ENCODE measurements at places on chromosomes 13 and 19. TPM values are rescaled to one million over a fixed set of nuclear protein-coding genes. Genes with fewer than 3 reads are reported as not detected.
A peak's percentile ranks its signal among the peaks of the same experiment; 100 is the strongest.

- no peak for DNase-seq
Measured at GRCh38 chr13:62113179-62113578, 697.5 kb upstream of the PCDH20 start.

DNA sequence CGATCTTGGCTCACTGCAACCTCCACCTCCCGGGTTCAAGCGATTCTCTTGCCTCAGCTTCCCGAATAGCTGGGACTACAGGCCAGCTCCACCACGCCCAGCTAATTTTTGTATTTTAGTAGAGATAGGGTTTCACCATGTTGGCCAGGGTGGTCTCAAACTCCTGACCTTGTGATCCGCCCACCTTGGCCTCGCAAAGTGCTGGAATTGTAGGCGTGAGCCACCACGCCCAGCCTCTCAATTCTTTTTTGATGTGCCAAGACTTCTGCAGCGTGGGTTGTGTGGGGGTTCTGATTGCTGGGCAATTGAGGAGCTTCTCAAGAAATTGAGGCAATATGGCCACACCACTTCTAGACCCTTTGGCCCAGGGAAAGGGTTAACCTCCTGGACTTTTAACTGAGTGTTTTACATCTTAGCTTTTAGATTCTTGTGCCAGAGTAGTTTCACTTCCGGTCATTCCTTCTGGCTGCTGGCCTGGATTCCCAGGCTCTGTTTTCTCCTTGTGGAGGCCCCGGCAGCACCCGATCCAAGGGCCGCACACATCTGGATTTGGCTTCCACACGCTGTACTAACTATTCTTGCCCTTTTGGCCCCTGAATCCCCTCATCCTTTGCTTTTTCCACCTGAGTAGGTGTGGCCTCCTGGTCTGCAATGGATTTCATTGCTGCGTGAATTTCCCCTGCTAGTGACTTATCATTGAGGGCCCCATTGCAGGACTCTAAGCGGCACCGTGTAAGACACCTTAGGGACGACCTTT lies 14.7 kb downstream of the SMARCA4 start:
- DNase-seq = no peak

- no peak for DNase-seq
Measured at GRCh38 chr13:44857061-44857460, 132.2 kb downstream of the NUFIP1 start.

- DNase-seq = no peak
Measured at GRCh38 chr19:3366753-3367627, 607 bp downstream of the NFIC start.

- DNase-seq = no peak
Measured at GRCh38 chr19:34418300-34418699, 9.9 kb upstream of the UBA2 start.

GRCh38 chr19:14804765-14805164 lies 26.4 kb upstream of the ADGRE2 start:
- no peak for DNase-seq

DNA sequence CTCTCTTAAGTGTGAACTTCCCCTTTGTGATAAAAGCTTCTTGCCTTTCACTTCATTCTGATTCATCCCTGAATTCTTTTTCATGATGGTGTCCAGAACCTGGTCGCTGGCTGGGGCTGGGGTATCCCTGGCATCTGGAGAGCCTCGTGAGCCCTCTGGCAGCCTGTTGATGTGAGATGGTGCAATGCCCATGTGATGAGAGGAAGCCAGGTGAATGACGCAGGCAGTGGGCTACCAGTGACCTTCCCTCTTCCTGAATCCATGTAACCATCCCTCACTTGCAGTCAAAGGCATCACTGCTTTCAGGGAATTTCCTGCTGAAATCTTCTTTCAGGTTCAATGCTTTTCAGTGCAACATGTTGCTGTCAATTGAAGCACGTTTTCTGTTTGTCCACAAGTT lies 158.6 kb upstream of the SLC10A2 start:
- DNase-seq = no peak

- no peak for DNase-seq
Measured at GRCh38 chr13:113106711-113107351, 1.2 kb downstream of the F7 start.

DNA sequence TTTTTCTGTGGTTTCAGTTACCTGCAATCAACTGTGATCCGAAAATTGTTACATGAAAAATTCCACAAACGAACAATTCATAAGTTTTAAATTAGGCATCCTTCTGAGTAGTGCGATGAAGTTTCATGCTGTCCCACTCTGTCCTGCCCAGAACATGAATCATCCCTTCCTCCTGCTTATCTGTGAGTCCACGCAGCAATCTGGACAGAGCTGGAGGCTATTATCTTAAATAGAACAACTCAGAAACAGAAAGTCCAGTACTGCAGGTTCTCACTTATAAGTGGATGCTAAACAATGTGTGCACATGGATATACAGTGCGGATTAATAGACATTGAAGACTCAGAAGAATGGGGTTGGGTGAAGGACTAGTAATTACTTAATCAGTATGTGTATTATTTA lies 583.7 kb upstream of the SPRY2 start:
- no peak for DNase-seq

GRCh38 chr13:109840201-109840892 lies 54.0 kb upstream of the IRS2 start:
- DNase-seq = no peak

DNA sequence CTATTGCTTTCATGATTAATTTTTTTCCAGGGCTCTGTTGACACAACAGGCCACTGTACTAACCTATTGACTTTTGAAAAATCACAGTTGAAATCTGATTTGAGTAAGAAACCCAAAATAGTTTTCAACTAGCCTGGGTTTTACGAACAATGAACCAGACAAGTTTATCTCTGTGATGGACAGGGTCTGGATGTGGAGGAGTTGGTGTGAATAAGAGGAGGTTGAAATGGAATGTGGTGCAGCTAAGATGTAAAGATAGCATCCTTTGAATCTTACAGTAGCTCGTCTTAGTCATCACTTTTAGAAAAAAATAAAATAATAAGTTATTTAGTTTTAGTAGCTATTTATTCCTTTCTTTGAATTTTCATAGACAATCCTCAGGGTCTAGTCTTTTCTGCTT lies 8.3 kb upstream of the OXGR1 start:
- no peak for DNase-seq

GRCh38 chr13:39185326-39185725 lies 147.1 kb downstream of the NHLRC3 start:
- DNase-seq = no peak

DNA sequence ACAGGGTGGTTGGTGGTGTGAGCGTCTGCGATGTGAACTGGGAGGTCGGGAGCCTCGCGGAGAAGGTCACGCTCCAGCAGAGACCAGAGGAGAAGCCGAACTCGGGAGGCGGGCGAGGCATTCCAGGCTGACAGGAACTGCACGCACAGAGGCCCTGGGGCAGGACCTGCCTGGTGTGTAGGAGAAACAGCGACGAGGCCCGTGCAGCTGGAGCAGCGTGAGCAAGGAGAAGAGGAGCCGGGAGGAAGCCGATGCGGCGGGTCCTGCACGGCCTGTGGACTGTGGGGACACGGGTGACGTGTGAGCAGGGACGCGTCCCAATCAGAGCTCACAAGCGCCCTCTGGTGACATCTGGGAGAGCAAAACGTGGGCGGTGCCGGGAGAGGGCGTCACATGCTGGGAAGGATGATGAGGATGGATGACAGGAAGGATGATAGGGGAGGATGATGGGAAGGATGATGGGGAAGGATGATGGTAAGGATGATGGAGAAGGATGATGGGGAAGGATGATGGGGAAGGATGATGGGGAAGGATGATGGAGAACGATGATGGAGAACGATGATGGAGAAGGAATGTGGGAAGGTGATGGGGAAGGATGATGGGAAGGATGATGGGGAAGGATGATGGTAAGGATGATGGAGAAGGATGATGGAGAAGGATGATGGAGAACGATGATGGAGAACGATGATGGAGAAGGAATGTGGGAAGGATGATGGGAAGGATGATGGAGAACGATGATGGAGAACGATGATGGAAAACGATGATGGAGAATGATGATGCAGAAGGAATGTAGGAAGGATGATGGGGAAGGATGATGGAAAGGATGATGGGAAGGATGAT lies 16.1 kb upstream of the MADCAM1 start:
- DNase-seq = peak; percentile 55

- DNase-seq = no peak
Measured at GRCh38 chr13:72884101-72884500, 102.2 kb downstream of the PIBF1 start.

- no peak for DNase-seq
Measured at GRCh38 chr19:46862974-46863632, 2.3 kb downstream of the ARHGAP35 start.

GRCh38 chr13:94344126-94344818 lies 135.2 kb downstream of the DCT start:
- no peak for DNase-seq

GRCh38 chr13:110109910-110110309 lies 197.0 kb downstream of the COL4A1 start:
- no peak for DNase-seq

DNA sequence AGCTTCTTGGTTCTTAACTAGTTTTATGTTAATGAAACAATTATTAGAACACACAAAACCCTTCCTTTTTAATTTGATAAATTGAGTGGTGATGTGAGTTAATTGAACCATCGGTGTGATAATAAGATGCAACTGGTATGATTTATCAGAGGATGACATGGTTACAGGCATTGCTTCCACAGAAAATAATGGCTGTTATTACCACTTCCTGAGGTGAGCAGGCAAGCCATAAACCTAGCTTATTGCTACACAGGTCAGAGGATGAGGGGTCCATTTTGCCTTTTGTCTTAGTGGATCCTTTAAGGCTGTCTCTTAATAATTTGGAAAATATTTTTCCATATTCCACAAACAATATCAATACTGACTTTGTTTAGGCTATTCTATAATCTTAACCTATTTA lies 226.6 kb upstream of the EDNRB start:
- DNase-seq = no peak

MAG gene
- not detected for total RNA-seq

GPR18 gene
- not detected for total RNA-seq

TMEM272 gene
- total RNA-seq = 0.15 TPM

TEAD2 gene
- 167 TPM for total RNA-seq

INSL3 gene
- total RNA-seq = 0.36 TPM

POSTN gene
- total RNA-seq = 0.41 TPM

CDC34 gene
- total RNA-seq = 126 TPM

Measured in endothelial cell (in vitro differentiated cells).